Inflammatory macrophage treated with lipopolysaccharide for 4 hours (primary cell): ENCODE measurements at places on chromosomes 5 and 9.
A peak's percentile ranks its signal among the peaks of the same experiment; 100 is the strongest.

- DNase-seq: no peak
Measured at GRCh38 chr5:135662683-135663082, 83.9 kb upstream of the CXCL14 start.

DNA sequence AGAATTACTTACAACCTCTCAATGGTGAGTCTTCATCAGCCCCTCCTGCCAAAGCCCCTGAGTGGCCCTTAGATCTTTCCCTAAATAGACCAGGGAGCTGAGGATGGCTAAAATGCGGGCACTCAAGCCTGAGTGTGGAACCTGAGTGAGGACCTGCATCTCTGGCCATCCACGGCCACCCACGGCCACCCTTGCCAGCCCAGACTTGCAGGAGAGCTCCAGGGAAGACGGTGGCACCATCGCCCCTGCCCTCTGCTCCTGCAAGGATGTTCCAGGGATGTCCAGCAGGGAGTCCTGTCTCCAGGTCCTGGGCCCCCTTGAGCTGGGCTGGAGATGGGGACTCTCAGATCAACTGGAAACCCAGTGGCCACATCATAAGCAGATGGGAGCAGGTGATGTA is 68.2 kb upstream of the OLFM1 start:
- DNase-seq: no peak

GRCh38 chr9:88321764-88322163 is 66.5 kb upstream of the SPIN1 start:
- DNase-seq: no peak

GRCh38 chr5:163189023-163189553 is 248.3 kb upstream of the CCNG1 start:
- no peak for DNase-seq

GRCh38 chr5:32955814-32956213 is 244.7 kb downstream of the NPR3 start:
- DNase-seq: no peak

DNA sequence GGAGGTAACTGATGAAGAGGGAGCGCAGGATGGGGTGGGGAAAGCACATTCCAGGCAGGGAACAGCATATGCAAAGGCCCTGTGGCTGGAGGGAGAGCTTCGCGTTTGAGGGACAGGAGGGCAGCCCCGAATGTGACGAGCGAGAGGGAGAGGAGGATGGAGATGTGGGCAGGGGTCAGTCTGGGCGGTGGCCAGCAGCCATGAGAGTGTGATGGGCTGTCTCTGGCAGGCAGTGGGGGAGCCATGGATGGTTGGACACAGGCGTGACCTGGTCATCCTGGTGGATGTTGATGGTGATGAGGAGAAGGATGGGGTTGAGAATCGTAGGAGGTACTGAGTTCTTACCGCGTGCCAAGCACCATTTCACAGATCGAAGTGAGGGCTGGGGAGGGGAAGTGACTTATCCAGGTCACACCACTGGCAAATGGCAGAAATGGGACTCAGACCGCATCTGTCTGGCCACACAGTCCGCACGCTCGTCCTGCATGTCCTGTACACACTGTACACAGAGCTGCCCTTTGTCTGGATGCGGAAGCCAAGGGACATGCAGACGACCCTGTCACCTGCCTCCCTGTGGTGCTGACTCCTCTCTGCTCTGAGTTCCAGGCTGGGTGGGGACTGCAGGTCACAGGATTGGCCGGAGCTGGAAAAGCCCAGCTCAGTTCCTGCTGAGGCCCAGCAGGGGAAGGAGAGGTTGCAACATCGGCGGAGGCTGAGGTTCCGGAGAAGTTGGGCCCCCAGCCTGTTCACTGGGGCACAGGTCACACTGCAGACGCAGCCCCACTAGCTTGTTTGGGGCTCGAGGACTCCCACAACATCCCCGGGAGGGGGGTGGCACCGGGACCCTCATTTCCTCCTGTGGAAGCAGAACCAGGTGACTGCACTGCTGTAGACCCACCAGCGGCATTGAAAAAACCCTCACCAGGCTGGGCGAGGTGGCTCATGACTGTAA is 165.6 kb upstream of the IER5L start:
- DNase-seq: peak; percentile 95

DNA sequence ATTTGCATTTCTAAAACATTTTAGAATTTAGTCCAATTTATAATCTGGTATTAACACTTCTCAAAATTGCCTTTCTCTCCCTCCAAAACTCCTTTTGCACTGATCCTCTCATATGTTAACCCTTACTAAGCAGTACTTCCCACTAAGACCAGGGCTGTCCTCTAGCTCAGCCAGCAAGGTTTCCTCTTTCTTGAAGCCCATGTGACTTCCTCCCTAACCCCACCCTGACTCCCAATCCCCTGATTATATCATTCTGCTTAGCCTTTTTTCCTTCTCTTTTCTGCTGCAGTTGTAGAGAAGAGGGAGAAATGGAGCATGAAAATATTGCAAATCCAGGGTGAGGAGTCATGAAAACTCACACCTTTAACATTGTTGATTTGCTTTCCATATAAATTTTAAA is 241.7 kb downstream of the MCTP1 start:
- peak; percentile 79 for DNase-seq

DNA sequence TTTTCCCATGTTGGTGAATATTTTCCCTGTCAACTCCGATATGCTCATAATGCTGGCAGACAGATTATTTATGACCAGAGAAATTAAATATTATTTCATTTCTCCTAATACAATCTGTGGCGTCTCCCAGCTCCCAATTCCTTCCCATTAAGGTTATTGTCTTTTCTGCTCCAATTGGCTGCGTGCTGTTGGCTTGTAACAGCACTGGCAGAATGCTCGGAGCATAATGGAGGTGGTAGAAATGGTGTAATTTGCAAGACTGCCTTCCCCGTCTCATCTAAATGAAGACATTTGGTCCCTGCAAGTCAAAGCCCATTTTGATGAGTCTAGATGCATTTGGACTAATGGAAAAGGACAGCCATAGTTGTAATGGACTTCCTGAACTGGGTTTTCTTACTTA is 601.7 kb downstream of the BRINP1 start:
- no peak for DNase-seq

- DNase-seq: peak; percentile 83
Measured at GRCh38 chr5:143119291-143119769, 284.2 kb downstream of the NR3C1 start.

GRCh38 chr9:137160716-137161557 is 8.9 kb downstream of the LRRC26 start:
- no peak for DNase-seq

DNA sequence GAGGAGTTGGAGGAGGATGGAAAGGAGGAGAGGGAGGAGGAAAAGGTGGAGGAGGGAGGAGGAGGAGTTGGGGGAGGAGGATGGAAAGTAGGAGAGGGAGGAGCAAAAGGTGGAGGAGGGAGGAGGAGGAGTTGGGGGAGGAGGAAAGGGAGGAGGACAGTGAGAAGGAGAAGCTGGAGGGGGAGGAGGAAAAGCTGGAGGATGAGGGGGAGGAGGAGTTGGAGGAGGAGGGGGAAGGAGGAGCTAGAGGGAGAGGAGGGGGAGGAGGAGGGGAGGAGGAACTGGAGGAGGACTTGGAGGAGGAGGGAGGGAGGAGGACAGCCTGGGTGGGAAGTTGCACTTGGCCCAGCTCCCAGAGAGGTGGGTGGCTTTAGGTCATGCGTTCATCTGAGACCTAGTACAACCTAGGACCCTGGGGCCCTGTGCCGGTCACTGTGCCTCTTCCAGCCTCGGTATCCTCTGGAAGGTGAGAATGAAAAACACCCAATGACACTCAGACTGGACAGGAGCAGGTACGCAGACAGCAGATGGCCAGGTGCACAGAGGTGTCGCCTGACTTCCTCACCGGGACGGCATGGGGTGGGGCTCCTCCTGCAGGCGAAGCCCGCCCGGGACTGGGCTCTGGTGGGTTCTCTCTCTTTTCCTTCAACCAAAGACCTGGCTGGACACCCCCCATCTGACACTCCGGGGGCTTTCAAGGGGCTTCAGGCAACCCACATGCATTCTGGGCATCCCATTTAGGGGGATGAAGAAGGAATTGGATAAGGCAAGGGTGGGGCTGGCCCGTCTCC is 12.2 kb upstream of the SLC2A6 start:
- DNase-seq: no peak

GRCh38 chr9:112142420-112142819 is 32.7 kb downstream of the SUSD1 start:
- DNase-seq: no peak

DNA sequence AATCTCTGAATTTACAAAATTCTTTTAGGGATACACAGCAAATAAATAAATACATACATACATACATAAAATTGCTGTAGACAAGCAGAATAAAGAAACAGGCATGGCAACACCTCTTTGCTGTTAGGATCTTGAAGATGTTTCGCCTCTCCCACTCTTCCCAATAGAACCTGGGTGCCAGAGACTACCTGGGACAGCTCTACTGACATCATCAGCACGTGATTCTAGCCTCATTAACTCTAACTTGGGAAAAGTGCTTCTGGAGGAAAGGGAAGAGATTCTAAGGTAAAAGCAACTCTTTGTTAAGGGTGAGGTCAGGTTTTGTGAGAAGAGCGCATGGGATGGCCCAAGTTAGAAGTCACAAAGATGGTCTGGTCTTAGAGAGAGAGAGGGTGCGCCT is 339.1 kb downstream of the RFX3 start:
- no peak for DNase-seq

GRCh38 chr9:125262294-125262991 is 817 bp downstream of the GAPVD1 start:
- no peak for DNase-seq

- DNase-seq: no peak
Measured at GRCh38 chr5:62814991-62815390, 236.4 kb downstream of the LRRC70 start.

DNA sequence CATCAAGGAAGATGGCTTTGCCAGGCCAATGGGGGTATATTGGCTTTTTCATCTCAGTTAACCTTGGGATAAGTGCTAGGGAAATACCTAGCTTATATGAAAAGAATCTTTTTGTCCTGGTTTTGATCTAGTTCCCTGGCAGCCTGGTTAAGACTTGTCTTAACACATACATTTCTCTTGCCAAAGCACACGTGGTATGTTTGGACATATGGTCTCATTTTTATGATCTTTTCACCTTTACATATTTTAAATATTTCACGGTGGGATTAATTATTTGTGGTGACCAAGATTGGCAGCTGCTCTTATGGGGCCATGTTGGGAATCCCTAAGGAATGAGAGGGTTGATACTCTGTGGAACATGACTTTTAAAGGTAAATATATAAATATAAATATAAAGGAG is 312.5 kb downstream of the NPR3 start:
- no peak for DNase-seq

GRCh38 chr9:108443019-108443633 is 412.7 kb downstream of the ACTL7B start:
- DNase-seq: no peak

- DNase-seq: no peak
Measured at GRCh38 chr9:114580609-114581193, 6.9 kb upstream of the ATP6V1G1 start.

GRCh38 chr9:133597316-133597957 is 11.8 kb downstream of the FAM163B start:
- DNase-seq: no peak

GRCh38 chr5:144548936-144549335 is 378.3 kb downstream of the KCTD16 start:
- DNase-seq: no peak

GRCh38 chr5:138504799-138505198 is 38.2 kb downstream of the ETF1 start:
- no peak for DNase-seq

DNA sequence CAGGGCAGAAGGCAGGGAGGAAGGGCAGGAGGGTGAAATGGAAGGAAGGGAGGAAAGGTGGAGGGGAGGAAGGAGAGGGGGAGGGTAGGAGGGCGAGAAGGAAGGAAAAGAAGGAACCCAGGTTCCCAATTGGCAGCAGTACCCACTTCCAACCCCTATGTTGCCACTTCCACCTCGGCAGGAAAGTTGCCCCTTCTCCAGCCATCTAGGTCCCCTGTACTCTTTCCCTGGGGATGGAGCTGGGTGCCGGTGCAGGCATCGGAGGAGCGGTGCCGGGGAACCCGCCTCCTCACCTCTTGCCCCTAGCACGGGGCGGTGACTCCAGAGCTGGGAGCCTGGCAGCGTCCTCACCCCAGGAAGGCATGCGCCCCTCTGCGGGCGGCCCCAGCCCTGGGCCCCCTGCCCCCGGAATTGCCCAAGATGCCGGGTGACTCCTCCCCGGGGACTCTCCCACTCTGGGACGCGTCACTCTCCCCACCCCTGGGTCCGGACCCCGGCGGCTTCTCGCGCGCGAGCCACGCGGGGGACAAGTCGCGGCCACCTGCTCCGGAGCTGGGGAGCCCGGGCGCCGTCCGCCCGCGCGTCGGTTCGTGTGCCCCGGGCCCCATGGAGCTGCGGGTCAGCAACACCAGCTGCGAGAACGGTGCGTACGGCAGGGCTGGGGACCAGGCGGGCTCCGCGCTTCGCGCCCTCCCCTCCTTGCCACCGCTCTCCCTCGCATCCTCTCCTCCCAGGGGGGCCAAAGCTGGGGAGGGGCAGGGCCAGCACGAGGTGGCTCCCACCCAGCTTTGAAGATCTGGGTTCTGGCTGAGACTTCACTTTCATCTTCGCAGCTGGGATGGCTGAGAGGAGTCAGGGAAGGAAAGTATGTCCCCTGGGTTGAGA is at the start of gene NIPAL4:
NIPAL4 (plus strand) TSS at position 499 of the 885 bp plus-strand sequence; CDS start at position 607, 108 bp downstream.
- DNase-seq: peak; percentile 11

DNA sequence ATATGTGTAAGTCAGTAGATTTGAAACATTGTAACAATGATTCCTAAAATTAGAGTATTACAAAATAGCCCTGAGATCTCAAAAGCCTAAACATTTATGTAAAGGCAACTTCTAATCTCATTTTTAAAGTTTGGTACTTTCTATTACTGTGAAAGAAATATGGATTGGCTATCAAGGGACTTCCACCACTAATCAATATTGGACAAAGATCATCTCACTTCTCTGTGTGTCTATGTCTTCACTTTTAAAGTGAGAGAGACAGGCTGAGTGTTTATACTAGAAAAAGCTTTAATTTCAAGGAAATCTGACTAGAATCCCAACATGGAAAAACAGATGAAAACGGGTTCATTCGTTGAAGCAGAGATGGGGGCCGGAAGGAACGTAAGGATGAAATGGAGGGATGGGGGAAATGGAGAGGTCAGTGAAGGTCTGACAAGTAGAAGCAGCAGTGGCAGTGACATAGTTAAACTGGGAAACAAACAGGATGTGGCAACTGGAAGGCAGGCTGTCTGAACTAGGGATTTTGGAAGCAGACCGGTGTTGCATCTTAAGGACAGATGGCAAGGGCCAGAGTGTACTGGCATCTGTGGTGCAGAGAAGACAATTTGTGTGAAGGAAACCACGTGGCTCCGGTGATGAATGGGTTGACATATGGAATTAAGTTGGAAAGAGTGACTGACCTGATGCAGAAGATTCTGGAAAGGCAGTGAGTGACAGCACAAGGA is 60.8 kb downstream of the PDE4D start:
- no peak for DNase-seq

DNA sequence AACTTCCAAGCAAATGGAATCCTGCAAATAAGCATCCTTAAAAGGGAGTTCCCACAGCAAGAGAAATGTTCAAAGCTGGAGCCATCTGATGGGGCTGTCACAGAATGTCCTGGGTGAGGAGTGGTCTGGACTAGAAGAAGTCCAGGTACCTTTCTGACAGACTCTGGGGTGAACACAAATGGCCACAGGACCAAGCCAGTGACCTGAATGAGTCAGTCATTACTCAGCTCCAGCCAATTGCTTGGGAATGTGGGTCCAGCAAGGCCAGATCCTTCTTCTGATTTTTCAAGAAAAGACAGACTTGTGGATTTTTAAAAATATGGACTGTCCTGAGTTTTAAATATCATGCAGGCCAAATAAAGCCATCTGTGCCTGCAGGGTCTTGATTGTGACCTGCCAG is 30.1 kb downstream of the GALNT10 start:
- DNase-seq: no peak

GRCh38 chr5:10427201-10427600 is 14.5 kb upstream of the ROPN1L start:
- DNase-seq: no peak

GRCh38 chr9:122642226-122642625 is 15.2 kb downstream of the OR1B1 start:
- no peak for DNase-seq
